Omental fat pad (tissue), 4 donors: ENCODE measurements at places on chromosomes 4 and X.

- no peak for DNase-seq
Measured at GRCh38 chr4:110347805-110348204, 128.2 kb upstream of the ENPEP start.

- no peak for DNase-seq
Measured at GRCh38 chrX:136157187-136157586, 9.9 kb downstream of the FHL1 start.

DNA sequence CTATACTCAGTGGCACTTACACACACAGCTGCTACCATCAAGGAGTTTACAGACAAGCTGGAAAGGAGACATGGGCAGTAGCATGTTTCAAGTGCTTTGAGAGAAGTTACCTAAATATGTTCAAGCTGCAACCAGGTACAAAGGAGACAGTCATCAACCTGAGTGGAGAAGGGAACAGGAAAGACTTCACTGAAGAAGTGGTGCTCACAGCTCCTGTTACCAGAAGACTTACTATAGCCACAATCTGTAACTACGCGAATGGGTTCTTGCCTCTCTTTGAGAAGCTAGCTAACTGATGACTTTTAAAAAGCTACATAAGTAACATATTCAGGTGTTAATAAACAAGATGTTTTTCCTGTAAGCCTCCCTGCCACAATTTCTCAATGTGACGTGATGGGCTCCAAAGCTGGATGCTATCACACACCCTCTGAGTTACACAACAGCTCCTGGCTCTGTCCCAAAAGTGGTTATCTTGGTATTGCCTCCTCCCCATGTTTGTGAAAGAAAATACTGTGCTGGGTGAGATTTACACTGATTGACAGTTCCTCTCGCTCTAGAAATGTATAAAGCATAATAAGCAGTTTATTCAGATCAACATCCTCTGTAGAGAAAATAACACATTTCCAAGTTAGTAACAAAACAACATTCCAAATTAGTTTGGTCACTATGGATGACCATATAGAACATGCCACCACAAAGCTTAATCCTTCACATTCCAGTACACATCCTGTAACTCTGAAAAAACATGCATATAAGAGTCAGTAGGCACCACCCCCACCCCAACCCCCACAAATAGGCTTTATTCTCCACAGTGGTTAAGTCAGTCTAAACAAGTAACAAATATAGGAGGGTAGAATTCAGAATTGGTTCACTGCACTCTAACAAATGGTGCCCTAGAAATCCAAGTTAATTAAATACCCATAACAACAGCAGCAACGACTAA, 81.8 kb downstream of the FRYL start:
- peak; percentile 54 for DNase-seq

GRCh38 chr4:82969414-82969813, 41.2 kb downstream of the LIN54 start:
- no peak for DNase-seq

DNA sequence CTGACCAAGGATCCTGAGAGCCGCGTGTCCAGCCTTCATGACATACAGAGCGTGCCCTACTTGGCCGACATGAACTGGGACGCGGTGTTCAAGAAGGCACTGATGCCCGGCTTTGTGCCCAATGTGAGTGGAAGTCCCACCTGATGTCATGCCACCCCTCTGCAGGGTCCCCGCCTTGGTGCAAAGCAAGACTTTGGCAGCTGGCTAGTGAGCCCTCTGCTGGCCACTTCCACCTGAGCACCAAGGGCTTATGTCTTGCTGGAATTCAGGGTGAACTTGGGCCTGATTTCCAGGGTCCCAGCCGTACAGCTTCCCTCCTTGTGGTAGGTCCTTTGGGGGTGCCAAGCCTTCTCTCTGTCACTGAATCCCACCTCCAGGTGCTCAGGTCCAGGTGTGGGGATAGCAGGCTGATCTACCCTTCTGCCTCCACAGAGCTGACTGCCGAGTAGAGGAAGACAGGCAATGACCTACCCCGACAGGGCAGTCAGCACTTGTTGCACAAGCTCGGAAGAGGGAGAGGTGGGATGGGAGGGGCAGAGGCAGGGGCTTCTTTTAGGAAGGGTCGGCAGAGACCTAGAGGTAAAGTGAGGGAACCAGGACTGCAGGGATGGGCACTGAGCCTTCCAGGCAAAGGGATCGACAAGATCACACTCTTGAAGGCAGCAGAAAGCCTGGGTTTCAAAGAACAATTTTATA, 248.1 kb downstream of the EVC2 start:
- no peak for DNase-seq

DNA sequence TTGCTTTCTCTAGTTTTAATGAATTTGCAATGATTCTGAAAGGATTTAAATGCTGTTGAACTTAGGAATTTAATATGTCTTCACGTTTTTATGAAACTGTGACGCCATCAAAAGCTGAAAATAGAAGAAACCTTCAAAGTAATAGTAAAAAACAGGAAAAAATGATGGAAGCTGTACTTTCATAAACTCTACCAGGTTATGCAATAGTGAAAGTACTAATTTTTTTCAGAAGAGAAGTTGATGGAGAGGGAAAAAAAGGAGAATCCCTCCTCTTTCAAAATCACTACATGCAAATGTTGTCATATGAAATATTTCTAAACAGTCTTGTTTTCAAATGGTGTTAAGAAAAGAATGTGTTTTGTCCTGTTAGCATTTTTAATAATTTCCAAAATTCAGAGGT, 73.6 kb downstream of the ZNF330 start:
- DNase-seq = no peak

- DNase-seq = no peak
Measured at GRCh38 chrX:143378851-143379250, 138.4 kb downstream of the SPANXN3 start.

GRCh38 chr4:108838451-108838850, 75.6 kb upstream of the ETNPPL start:
- DNase-seq = no peak
